ENCODE measurements at places on chromosomes 12 and 14. TPM values are rescaled to one million over a fixed set of nuclear protein-coding genes. Genes with fewer than 3 reads are reported as not detected.

The OTX2 gene
- not detected for total RNA-seq

The EGLN3 gene
- 6.8 TPM for total RNA-seq

The RNASE7 gene
- not detected for total RNA-seq

The SCARB1 gene
- 84.9 TPM for total RNA-seq

The DNAI7 gene
- not detected for total RNA-seq

The KRT6A gene
- not detected for total RNA-seq

The AQP6 gene
- 1.8 TPM for total RNA-seq

The CLEC4C gene
- not detected for total RNA-seq

The SLC5A8 gene
- not detected for total RNA-seq

Data from HT-29 (cell line).